ENCODE measurements at places on chromosomes 11 and 22.
A peak's percentile ranks its signal among the peaks of the same experiment; 100 is the strongest.

DNA sequence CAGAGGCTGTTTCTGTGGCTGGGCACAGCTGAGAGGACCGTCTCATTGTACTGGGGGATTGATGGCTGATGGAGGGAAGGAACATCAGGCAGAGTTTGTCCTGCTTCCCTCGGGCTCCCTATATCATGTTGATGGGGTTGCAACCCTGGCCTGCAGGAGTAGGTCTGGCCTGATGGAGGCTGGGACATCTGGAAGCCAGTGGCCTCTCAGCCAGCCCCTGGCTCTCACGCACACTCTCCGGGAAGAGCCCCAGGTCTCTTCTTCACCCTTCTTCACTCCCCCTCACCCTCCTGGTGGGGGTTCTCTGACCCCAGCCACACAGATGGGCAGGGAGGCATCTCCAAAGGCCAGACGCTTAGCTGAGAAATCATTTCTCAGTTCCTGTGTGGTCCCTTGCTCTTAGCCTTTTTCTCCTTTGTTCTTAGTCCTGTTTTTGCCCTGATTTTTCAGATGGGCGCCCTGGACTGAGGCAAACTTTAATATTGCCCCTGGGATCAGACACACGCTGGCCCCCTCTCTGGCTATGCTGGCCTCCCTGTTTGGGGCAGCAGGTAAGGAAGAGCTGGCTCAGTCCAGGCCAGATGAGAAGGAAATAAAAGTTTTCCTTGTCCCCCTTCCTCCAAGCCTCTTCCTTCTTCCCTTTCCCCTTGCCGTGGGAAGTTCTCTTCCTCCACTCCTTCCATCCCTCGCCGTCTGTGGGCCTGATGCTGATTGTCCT is 13.9 kb upstream of the ANO1 start:
- no peak for DNase-seq

GRCh38 chr11:40513281-40513680 is 946.2 kb downstream of the LRRC4C start:
- DNase-seq, result no peak

DNA sequence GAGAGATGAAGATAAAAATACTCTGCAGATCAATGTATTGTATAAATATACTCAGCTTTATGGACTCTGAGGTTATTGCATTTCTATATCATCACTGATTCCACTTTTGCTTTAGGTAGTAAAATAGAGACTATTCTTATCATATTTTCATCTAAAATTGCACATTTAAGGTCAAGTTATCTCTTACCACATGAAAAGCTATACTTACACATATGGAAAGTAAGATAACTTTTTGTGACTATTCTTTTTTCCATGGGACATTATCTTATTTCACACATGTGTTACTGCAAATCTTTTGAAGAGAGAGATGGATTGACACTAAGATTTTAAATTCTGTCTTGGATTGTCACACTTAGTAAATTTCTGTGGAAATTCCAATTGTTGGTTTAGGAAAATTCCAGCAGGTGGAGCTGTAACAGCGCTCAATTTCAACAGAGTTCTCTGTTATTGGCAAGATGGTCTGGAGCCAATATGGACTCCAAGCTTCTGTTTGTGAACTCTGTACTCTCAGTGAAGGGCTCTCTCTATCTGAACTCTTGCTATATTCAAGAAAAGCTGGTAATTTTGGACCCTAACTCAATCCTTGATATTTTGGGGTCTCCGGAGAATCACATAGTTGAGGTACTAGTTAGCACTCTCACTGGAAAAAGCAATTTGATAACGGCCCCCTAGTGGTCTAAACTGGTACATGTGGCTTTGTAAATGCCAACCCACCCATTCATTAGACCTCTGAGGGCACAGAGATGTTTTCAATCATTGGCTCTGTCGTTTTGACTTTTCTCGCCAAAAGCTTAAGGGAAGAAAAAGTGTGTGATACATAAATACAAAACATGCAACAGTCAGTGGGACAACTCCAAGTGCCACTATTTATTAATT is 429.7 kb downstream of the ETS1 start:
- peak; percentile 41 for DNase-seq

DNA sequence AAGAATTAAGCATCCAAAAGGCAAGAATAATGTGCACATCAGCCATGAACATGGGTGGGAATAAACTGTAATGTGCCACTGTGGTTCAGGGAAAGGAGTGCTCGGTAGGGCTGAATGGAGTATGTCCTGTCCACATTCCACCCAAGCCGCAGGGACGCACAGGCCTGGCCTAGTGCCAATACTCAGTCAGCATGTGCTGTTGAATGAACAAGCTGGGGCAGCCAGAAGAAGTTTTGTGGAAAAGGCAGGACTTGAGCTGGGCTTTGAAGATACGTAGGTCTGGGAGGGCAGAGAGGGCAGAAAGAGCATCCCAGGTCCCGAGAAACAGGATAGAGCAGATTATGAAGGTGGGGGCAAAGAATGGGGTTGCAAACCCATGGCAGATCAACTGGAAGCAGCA is 60.0 kb upstream of the PLET1 start:
- DNase-seq, result no peak

DNA sequence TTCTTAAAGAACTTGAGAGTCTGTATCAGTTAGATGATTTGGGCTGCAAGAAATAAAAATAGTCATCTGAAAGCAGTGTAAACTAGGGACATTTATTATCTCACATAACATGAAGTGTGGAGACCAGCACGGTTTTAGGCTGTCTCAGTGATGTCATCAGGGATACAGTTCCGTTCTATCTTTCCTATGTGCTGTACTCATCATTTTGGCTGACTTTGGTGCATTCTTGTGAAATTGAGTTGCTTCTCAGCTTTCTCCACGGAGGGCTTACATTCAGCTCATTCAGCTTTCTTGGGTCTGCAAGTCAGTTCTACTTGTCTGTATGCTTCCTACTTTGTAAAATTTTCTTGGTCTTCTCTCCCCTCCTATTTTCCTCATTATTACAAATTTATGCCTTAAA is 51.8 kb upstream of the LIN7C start:
- DNase-seq, result no peak

DNA sequence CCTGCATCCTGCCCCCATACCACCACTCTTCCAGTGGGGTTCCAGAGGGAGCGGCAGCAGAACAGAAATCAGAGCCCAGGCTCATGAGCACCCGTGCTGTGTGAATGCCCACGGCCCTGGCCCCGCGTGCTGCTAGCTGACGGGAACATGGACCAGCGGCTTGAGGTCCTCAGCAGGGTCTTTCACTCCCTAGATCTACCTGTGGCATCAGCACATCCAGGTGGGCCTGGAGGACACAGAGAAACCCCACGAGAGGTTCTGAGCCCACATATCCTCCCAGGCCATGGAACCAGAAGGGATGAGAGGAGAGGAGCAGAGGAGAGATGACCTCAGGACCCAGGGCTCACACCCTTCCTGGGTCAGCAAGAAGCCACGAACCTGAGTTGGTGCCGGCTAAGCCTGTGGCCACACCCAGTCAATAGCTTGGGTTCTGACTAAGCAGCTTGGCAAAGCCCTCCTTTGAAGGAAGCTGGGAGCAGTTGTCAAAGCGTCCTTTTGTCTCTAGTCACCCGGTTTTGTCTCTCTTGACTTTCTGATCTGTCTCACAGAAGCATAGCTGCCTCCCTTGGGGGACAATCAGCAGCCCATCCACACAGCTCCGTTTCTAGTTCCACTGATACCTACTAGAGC is 89.3 kb upstream of the LMO1 start:
- DNase-seq, result no peak

DNA sequence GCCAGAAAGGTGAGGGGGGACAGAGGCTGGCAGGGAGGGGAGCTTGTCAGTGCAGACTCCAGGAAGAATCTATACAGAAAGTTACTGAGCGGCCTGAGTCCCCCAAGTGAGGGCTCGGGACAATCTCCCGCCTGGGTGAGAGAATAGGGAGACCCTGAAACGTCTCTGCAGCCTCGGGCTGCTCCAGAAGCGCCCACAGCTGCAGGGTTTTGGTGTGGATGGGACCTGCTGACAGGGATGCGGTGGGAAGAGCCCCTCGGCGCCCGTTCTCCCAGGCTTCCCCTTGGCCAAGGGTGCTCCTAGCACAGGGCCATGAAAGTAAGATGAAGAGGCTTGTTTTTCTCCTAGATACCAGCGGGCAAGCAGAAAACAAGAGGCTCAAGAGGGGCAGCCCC is 743 bp upstream of the RCE1 start:
- DNase-seq, result no peak

DNA sequence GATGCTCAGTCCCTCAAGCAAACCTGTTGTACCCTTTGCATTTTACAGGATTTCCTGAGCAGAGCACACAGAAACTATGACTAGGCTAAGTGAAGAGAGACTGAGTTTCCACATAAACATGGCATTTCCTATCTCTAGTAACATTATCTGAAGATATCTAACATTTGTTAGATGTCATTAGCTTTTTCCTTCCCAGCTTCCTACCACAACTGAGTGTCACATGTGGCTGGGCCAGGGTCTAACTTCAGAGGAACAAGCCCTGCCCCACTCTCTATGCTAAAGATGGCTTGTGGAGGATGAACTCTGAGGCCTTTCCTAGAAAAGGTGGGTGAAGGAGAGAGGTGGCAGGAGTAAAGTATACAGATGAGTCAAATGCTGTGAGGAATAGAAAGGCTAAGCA is 16.5 kb downstream of the C22orf42 start:
- no peak for DNase-seq

- no peak for DNase-seq
Measured at GRCh38 chr11:8658321-8659057, 24.0 kb downstream of the TRIM66 start.

DNA sequence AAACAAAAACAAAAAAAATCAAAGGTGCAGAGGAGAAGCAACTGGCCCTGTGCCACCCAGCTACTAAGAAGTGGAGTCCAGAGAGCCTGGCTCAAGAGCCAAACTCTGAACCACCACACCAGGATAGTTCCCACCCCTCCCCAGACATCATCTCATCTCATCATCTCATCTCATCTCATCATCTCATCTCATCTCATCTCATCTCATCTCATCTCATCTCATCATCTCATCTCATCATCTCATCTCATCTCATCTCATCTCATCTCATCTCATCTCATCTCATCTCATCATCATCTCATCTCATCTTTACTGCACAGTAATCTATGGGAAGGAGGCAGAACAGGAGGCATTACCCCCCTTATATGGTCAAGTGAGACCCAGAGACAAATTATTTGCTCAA is 8.3 kb downstream of the CHRNA10 start:
- no peak for DNase-seq

- DNase-seq, result no peak
Measured at GRCh38 chr11:57467508-57468157, 7.3 kb downstream of the RTN4RL2 start.

DNA sequence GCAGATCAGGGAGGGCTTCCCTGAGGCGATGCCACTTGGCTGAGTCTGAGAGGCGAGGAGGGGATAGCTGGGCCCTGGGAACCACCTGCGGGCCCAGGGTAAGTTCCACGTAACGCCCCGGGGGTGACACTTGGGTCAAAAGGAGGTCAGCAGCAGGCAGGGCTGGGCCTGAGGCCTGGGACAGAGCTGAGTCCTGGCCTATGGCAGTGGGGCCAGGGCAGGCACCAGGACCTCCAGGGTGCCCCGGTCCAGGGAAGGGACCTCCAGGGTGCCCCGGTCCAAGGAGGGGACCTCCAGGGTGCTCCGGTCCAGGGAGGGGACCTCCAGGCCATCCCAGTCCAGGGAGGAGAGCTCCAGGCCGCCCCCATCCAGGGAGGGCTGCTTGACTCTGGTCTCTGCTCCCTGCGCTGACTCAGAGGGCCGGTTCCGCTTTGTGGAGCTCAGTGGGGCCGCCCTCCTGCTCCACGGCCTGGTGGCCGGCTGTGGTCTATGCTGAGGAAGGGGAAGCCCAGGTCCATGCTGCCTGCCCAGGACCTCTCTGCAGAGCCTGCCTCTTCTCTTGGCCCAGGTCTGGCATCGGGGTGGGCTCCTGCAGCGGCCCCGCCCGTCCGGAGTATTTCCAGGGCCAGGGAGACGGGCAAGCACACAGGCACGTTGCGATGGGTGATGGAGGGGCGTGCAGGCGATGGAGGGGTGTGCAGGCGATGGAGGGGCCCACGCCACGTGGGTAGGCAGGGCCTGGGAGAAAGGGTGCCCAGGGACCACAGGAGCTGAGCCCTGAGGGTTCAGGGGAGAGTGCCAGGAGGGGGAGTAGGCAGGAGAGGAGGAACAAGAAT is 19.5 kb upstream of the WNT7B start:
- no peak for DNase-seq

Data from stimulated activated CD8-positive, alpha-beta memory T cell treated with anti-CD3 and anti-CD28 coated beads, Interleukin-7, amount 100 ng/mL, for 1 hour (primary cell).